ENCODE measurements at places on chromosomes 4 and X.

- DNase-seq = no peak
Measured at GRCh38 chrX:19381326-19381725, 37.6 kb downstream of the PDHA1 start.

- DNase-seq = no peak
Measured at GRCh38 chr4:80876810-80877209, 153.7 kb upstream of the BMP3 start.

- DNase-seq = peak; percentile 7
Measured at GRCh38 chrX:10158279-10159144, 1.7 kb downstream of the CLCN4 start.

- no peak for DNase-seq
Measured at GRCh38 chr4:185559915-185560281, 24.6 kb upstream of the PDLIM3 start.

GRCh38 chrX:16484338-16484737 lies 165.6 kb upstream of the S100G start:
- DNase-seq = no peak

GRCh38 chrX:131626681-131627296 lies 82.9 kb downstream of the OR13H1 start:
- DNase-seq = no peak

DNA sequence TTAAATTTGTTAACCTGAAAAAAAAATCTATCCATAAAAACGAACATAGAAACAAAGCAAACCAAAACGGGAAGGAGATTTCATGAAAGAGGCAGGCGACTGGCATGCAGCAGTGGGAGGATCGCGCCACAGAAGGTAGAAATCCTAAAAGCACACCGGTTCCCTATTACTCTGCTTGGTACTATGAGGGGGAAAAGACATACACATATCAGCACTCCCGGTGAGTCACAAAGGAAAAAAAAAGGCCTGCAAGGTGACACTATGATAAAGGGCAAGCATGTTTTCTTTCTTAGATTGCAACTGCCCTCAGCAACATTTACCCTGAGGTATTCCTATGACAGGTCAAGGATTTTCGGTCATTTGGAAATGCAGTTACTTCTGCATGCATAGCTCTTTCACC lies 60.6 kb upstream of the NAP1L5 start:
- DNase-seq = no peak

DNA sequence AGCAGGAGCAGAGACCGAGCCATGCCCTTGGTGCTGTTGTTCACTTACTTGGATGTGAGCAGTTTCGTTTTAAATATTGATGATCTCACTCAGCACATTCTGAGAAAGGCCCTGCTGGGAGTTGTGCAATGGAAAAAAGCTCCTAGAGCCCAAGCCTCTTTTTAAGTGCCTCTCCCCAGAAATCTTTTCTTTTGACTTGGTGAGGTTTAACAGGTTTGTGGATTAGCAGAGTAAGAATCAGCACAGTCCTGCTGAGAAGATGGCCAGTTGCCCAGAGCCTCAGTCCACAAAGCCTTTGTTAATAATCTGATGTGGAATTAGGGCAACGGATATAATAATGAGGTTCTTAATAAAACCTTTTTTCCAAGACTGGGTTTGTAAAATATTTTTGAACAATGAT lies 157.5 kb upstream of the ATP6AP2 start:
- no peak for DNase-seq

DNA sequence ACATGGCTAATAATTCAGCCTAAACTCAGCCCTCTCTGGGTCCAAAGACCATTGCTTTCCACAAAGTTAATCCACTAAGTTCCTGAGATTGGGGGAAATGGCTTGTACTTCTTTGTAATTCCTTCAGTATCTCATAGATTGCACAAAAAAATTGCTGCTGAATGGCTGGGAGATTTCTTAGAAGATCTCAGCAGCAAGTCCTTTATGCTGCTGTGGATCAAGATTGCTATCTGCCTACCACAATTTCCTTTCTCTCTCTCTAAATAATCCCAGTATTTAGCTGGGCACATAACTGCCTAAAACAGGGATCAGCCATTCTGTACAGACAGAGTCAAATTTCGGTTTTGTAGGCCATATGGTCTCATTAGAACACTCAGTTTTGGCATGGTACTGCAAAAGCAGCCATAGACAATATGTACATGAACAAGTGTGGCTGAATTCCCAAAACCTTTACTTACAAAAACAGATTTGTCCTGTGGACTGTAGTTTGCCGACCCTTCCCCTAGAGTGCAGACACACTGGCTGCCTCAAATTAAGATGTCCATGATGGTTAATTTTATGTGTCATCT lies 18.5 kb upstream of the HOPX start:
- DNase-seq = no peak

DNA sequence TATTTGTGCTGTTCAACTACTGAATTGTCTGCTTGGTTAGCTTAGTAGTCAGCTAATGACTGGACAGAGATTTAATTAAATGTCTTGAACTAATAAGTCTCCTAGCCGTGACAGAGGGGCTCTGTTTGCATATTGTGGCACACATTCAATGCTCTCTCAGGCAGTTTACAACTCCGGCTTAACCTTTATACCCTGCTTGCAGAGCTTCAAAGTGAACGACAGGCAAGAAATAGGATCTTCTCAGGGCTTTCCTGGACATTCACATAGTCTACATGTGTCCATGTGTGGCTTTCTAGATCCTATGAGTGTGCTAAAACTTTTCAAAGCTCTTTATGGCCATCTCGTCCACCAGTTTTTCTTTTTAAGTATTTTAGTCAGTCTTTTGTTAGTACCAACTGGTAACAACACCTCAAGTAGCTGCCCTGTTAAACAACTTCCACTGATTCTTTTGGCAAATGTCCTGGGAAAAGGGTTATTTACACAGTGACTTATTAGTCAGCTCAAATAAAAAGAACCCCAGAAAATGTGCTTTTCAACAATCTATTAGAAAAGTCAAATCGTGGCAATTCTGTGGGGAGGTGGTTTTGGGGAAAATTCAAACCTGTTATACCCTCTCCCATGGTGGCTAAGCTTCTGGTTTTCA lies 28.6 kb downstream of the OR13H1 start:
- DNase-seq = no peak

DNA sequence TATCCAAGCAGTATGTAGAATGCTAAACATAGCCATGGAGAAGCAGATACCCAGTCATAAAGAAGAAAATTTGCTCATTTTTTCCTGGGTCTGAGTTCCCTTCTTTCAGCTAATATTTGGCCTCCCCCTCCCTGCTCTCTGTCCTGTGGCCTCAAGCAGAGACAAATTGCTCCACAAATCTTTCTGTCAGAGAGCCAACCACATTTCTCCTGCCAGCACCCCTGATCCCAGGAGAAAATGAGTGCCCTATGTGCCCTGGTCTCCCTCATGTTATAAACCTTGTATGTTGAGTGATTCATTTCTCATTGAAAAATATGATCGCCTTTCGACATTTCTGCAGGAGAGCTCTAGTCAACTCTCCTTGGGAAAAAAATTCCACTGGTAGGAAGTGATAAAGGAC lies 82.0 kb downstream of the TMEM156 start:
- DNase-seq = no peak

DNA sequence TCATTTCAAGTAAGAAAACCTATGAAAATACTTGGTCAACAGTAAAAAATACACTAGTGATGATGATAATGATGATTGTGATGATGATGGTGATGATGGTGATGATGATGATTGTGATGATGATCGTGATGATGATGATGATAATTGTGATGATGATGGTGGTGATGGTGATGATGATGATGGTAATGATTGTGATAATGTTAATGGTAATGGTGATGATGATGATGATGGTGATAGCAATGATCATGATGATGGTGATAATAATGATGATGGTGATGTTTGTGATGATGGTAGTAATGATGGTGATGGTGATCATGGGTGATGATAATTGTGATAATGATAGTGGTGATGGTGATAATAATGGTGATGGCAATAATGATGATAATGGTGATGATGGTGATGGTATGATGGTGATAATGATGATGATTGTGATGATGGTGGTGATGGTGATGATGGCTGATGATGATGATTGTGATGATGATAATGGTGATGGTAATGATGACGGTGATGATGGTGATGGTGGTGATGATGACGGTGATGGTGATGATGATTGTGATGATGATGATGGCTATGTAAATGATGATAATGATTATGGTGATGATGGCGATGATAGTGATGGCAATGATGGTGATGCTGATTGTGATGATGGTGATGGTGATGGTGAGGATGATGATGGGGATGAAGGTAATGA lies 62.1 kb downstream of the VCX3A start:
- no peak for DNase-seq

DNA sequence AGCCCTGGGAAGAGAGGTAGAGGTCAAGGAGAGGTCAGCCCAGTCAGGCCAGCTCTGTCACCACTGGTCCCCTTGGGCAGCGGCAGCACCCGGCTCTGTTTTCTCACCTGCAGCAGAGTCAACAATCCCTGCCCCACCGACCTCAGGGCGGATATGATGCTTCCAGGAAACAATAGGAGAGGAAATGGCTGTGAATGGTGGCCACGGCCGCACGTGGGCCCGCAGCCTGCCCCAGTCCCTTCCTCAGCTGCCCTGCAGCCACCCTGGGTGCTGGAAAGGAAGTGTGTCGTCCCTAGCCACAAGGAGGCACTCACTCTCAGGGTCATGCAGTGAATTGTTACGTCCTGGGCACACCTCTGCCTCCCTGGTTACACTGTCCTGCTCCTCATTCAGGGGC lies 92.5 kb upstream of the ENPP6 start:
- DNase-seq = no peak

- no peak for DNase-seq
Measured at GRCh38 chrX:24148535-24149350, 786 bp upstream of the ZFX start.

GRCh38 chr4:112515198-112516065 lies 548 bp downstream of the NEUROG2 start:
- no peak for DNase-seq

GRCh38 chr4:165489786-165490185 lies 111.0 kb downstream of the CPE start:
- no peak for DNase-seq

GRCh38 chr4:87632469-87632868 lies 17.6 kb upstream of the DMP1 start:
- DNase-seq = no peak

GRCh38 chr4:78441756-78442155 lies 109.8 kb upstream of the ANXA3 start:
- DNase-seq = no peak

DNA sequence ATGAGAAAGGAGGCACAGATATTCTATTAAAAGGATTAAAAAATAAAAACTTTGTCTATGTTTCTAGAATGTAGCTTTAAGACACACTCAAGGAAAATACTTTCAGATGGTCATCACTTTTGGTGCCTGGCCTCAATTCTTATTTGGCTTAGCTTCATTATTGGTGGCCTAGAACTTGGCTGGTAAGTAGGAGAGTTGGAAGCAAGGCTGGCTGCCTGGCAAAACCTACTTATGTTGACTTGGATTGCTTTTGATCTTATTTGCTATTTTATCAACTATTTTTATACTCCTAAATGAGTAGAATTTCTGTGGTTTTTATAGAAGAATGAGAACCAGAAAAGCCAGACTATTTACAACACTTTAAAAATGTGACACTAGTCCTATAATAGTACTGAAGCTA lies 35.3 kb upstream of the JADE3 start:
- no peak for DNase-seq

- no peak for DNase-seq
Measured at GRCh38 chrX:10507181-10507580, 113.2 kb downstream of the MID1 start.

DNA sequence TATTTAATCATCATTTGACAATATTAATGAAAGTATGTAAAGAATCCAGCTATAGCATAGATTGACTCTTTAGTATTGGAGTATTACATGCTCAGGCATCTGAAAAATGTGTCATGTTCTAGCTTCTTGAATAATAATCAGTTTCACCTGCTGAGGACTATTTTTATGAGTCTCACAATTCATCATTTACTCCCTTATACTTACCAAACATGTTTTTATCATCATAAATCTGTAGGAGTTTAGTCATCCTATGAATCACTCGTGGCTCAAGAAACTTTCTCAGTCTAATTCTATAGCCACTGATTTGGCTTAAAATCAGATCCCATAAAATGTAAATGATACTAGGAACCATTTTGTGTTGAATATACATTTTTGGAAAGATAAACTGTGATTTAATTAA lies 1616.1 kb downstream of the C4orf33 start:
- DNase-seq = no peak

DNA sequence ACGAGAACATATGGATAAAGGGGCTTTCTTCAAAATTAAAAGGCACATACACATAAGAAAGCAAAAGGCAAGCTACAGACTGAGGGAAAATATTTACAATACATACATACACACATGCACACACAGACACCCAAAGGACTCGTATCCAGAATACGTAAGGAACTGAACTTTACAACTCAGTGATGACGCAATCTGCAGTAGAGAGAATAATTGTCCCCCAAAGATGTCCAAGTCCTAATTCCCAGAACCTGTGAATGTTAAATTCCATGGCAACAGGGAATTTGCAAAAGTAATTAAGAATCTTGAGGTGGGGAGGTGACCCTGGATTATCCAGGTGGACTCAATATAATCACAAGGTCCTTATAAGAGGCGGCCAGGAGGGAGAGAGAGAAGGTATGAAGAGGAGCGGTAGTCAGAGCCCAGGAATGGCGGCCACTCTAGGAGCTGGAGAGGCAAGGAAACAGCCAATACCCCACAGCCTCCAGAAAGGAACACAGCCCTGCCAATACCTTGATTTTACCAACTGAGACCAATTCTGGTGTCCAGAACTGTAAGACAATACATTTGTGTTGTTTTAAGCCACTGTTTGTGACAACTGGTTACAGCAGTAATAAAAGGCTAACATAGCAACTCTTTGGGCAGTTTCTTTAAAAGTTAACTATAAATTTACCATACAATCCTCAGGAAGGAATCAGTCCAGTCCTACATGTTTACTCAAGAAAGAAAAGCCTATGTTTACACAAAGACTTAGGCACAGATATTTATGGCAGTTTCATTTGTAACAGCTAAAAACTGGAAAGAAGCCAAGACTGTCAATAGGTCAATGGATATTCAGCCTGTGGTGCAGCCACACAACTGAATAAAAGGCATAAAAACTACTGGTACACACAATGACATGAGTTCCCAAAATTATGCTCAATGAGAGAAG lies 27.3 kb upstream of the STS start:
- DNase-seq = no peak

GRCh38 chr4:112175840-112176239 lies 30.6 kb downstream of the FAM241A start:
- DNase-seq = no peak

- no peak for DNase-seq
Measured at GRCh38 chr4:155544547-155544946, 122.1 kb upstream of the GUCY1A1 start.

GRCh38 chr4:7652451-7652881 lies 217.7 kb upstream of the PSAPL1 start:
- no peak for DNase-seq

- DNase-seq = no peak
Measured at GRCh38 chr4:104492183-104492771, 2.4 kb downstream of the CXXC4 start.

- DNase-seq = no peak
Measured at GRCh38 chr4:4755306-4755705, 104.2 kb upstream of the MSX1 start.

- no peak for DNase-seq
Measured at GRCh38 chr4:6402566-6403399, 69.6 kb downstream of the PPP2R2C start.

GRCh38 chrX:123358457-123358856 lies 174.4 kb downstream of the GRIA3 start:
- no peak for DNase-seq

GRCh38 chr4:70313736-70314135 lies 21.0 kb upstream of the CABS1 start:
- no peak for DNase-seq

- no peak for DNase-seq
Measured at GRCh38 chr4:110472583-110473329, 3.2 kb upstream of the ENPEP start.

GRCh38 chr4:78767350-78767749 lies 8.8 kb upstream of the BMP2K start:
- no peak for DNase-seq
